ENCODE measurements at places on chromosomes 1 and 21.
A peak's percentile ranks its signal among the peaks of the same experiment; 100 is the strongest.

DNA sequence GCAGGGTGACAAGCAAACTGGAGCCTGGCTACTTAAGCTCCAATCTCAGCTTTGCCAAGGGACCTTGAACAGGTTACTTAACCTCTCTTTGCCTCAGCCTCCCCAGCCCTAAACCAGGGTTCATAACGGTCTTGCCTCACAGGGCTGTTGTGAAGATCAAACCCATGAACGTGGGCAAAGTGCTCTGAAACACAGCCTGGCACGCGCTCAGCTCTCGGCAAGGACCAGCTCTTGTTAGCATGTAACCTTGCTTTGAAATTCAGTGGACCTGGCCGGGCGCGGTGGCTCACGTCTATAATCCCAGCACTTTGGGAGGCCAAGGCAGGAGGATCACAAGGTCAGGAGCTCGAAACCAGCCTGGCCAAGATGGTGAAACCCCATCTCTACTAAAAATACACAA lies 24.8 kb downstream of the RAP1GAP start:
- no peak for DNase-seq

- no peak for DNase-seq
Measured at GRCh38 chr21:45830221-45830640, 151.3 kb upstream of the COL6A1 start.

GRCh38 chr1:206114692-206115640 lies 2.2 kb downstream of the AVPR1B start:
- DNase-seq: no peak

DNA sequence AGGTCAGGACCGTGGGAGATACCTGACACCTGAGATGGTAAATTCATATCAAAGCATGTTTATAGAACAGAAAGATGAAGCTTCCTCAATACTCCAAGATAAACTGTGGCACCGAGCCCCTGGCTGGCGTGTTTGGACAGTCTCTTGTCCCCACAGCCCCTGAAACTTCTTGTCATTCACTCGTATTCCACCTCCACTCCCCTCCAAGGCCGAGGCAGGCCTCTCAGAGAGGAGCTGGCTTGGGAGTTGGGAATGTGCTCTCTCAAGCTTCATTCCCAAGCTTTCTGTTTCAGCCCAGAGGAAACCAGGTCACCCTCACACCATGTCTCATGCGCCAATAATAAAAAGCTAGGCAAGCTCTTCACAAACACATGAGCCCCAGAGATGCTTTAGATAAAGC lies 86.1 kb downstream of the NPHP4 start:
- DNase-seq: no peak

- DNase-seq: peak; percentile 8
Measured at GRCh38 chr1:53681977-53682685, 56.8 kb downstream of the GLIS1 start.

DNA sequence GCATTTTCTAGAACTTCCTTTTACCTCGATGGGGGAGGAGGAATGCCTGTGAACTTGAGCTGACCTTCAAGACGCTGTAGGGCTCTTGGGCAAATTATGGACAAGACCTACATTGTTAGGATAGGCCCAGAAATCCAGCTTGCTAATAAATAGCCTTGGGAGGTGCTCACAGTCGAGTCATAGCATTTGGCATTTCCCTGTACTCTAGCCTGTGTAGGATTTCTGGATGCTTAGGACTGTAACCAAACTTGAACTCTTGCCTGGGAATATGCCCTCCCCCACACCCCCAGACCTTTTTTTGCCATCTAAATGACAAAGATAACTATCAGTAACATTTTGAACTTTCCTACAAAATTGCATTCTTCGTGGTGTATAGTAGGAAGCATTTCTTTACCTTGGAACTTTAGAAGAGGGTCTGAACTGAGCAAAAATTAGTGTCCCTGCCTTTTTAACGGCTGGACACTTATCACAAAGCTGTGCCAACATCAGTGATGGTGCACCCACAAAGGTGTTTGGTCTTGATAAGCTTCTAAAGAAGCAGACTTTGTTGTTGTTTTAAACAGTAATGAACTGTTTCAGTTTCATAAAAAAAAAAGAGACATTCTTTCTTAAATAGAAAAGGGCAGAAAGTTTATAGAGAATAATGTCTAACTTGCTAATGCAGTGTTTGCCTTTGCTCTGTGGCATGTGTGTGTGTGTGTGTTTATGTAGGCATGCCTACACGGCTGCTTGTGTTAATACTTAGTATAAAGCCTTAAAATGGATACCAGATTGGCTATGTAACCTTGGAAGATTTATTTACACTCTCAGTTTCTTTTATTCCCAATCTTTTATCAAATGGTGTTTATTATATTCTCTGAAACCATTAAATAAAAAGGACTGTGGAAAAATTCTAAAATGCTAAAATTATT lies 88.2 kb downstream of the NFIA start:
- no peak for DNase-seq

DNA sequence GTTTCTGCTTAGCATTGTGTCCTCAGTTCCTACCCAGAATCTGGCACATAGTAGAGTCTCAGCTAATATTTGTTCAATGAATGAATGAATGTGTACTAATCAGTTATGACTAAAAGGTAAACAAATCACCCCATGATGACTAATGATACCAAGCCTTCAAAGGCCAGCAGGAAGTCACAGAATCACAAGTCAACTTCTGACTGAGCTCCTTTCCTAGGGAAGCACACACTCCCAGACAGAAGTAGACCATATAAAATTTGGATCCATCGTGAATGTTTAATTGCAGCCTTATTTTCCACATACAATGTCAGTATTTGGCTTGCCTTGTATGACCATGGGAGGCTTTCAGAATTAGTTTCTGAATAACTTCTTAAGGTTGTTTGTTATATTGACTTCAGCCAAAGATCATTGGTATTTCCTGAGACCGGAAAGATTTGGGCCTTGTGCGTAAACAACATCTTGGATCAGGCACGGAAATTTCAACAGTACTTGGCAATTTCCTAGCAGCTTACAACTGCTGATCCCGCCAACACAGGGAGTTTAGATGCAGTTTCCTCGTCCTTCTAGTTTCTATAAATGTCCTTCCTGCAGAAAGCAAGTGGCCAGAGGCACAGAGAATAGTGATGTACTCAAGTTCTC lies 185.9 kb upstream of the ATP1B1 start:
- DNase-seq: no peak

DNA sequence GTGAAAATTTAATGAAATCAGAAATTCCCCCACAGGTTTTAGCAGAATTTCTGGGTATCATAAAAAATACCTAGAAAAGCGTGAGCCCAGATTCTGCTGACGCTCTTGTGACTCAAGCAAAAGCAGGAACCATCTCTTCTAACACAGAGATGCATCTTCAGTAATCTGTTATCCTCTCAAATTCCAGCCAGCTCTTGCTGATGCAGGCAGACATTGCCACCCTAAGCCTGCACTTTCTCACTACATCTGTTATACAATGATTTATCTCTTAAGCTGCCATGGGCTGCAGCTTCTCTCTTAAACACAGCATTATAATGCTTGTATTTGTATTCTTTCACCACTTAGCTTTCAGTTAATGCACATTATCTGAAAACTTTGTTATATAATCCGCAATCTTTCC lies 113.0 kb upstream of the RGS1 start:
- DNase-seq: no peak

GRCh38 chr1:230186874-230187273 lies 119.8 kb downstream of the GALNT2 start:
- DNase-seq: no peak

DNA sequence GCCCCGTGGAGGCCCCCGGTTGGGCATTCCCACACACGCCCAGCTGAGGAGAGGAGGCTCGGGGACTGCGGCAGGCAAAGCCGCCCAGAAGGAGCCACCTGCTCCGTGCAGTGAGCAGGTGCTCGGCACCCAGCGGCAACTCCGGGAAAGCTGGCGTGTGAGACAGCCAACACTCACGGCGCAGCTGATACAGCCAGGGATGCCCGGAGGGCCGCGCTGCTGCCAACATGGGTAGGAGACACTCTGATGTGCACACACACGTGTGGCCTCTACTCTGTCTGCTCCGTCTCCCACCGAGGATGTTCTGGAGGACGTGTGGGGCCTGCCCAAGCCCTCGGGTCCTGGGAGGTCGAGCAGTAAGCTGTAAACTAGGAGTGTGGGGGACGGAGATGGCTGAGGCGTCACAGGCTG lies 12.9 kb downstream of the MORN1 start:
- DNase-seq: no peak

- DNase-seq: no peak
Measured at GRCh38 chr1:234589064-234589800, 20.7 kb downstream of the IRF2BP2 start.

DNA sequence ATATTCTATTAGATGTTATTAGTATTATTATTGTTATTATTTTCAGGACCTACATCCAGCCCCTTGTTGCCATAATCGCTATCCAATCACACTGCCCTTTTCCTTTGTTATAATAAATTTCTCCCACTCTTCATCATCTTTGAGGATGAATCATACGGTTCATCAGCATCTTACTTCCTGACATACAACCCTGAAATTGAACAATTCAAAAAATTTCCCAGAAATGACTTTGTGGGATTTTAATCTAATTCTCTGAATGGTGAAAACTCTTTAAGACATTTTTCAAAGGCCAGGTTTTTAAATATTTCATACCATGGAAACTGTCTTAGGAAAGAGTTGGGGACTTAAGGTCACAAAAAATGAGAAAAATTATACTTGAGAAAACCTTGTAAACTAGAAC lies 353.5 kb downstream of the ST6GALNAC3 start:
- DNase-seq: no peak

GRCh38 chr1:11134251-11134897 lies 34.7 kb upstream of the EXOSC10 start:
- DNase-seq: no peak

DNA sequence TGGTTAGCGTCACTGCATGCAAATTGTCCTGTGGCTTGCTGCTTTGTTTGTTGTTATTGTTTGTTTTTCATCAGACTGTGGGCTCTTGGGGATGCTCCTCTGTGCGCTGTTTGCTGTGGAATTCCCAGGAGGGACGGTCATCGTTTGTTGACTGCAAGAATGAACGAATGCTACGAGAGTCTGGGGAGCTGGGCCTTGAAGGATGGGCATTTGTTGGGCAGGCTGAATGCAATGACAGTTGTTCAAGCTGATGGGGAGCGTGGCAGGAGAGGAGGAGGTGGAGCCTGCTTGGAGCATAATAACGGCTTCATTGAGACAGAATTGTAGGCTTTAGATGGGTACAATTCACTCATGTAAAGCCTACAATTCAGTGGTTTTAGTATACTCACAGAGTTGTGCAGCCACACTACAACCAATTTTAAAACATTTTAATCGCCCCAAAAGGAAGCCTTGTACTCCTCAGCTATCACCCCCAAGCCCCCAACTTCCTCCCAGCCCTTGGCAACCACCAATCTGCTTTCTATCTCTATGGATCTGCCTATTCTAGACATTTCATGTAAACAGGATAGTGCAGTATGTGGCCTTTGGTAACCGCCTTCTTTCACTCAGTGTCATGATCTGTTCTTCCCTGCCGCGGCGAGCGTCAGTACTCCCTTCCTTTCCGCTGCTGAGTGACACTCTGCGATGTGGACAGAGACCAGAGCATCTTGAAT lies 190.2 kb downstream of the CAMTA1 start:
- no peak for DNase-seq

DNA sequence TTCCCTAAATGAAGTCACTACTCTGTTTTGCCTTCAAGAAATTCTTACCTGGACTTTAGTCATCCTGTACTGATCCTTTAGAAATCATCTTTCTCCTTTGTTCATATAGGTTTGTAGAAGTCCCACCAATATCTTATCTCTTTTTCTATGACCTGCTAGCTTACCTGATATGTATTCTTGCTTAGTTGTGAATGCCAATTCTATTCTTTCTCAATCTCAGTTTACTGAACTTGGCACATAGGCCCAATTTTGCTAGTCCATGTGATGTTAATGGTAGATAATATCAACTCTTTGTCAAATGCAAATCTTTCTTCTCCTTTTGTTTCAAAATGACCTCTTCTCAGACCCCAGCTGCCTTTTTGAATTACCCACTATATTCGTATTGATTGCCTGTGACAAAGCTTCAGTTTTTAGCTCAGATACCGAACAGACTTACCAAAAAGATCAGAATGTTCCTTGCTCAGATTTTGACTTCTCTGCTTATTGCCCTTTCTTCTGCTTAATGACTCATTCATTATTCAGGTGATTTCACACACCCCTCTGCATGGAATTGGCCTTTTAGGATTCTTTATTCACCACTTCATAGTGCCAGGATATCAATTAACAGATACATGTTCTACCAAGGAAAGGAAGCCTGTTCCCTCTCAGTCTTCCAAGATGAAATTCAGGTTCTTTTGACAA lies 20.6 kb downstream of the IPO9 start:
- no peak for DNase-seq

- no peak for DNase-seq
Measured at GRCh38 chr1:178457651-178458050, 39.1 kb downstream of the CLEC20A start.

DNA sequence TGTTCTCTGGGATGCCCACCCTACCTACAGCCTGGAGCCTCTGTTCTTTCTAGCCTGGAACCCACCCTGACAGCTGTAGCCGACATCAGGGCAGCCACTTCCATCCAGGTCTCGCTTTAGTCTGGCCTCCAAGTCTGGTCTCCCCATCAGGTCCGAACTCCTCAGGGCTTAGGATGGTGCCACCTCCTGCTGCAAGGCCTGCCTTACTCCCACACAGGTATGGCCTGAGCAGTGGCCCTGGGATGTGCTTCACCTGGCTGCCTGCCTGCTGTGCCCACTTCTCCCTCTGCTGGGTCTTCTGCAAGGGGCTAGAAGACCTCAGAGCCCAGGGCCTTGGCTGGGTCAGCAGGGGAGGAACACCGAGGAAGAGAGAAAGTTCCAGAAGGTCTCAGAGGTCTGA lies 35.7 kb upstream of the MAGOH start:
- DNase-seq: no peak

- no peak for DNase-seq
Measured at GRCh38 chr1:205510308-205510950, 6.0 kb downstream of the CDK18 start.

- DNase-seq: no peak
Measured at GRCh38 chr1:88462488-88463261, 221.4 kb upstream of the PKN2 start.

GRCh38 chr1:226268421-226269124 lies 40.4 kb downstream of the LIN9 start:
- no peak for DNase-seq

GRCh38 chr1:45833361-45833760 lies 29.9 kb downstream of the MAST2 start:
- no peak for DNase-seq

DNA sequence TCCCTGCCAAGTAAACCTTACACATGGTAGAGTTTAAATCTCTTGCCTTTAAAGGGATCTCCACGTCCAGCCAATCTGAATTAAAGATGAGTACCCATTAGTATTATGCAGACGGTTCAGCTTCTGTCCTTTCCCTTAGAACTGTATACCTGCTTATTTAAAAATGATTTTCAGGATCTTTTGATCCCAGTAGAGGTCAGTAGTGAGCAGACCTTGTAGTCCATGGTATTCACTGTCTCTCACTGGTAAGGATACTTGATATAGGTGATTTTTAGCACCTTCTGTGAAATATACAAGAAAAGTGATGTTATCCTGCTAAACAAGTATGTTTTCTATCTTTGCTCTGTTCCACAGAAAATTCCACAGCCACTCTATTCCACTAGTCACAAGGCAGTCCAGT lies 1211.6 kb upstream of the ADGRL4 start:
- DNase-seq: no peak

All from stimulated activated CD8-positive, alpha-beta memory T cell treated with anti-CD3 and anti-CD28 coated beads, Interleukin-4, amount 100 ng/mL, for 1 hour (primary cell).